NCI-H2107 (cell line): ENCODE measurements at places on chromosomes 7 and 10.

DNA sequence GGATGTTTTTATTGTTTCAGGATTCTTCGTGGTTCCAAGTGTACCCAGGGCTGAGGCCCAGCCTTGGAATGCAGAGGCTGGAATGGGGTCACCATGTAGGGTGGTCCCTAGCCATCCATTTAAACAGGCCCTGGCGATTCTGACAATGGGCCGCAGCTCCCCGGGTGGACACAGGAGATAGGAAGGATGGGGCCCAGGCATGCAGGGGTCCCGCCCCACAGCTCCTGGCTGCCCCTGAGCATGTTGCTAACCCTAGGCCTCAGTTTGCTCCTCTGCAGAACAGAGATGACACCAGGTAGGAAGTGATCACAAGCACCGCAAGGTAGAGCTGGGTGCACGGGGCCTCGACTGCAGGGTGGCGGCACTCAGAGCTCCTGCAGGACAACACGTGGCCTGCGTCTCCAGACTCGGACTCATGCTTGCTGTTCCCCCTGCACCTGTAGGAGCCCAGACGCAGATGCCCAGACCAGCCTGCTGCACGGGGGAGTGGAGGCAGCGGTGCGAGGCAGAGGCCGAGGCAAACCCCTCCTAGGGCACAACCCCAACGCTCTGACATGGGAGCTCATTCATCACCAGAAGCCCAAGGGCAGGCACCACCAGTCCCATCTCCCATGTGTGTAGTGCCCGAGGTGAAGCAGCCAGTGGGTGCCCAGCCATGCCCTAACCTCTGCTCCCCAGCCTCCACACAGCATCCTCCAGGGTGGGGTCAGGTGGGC lies 25.5 kb downstream of the VIPR2 start:
- DNase-seq = no peak

DNA sequence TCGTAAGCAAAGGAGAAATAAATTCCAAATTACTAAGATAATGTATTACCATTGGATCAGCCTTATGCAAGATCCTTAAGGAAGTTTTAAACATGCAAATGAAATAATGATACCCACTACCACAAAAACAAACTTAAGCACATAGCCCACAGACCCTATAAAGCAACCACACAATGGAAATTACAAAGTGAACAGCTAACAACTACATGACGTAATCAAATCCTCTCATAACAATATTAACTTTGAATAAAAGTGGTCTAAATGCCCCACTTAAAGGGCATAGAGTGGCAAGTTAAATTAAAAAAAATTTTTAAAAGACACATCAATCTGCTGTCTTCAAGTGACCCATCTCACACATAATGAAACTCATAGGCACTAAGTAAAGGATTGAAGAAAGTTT lies 397.3 kb upstream of the SEMA3A start:
- no peak for DNase-seq

GRCh38 chr7:31688996-31689395 lies 2.0 kb downstream of the PPP1R17 start:
- DNase-seq = no peak

DNA sequence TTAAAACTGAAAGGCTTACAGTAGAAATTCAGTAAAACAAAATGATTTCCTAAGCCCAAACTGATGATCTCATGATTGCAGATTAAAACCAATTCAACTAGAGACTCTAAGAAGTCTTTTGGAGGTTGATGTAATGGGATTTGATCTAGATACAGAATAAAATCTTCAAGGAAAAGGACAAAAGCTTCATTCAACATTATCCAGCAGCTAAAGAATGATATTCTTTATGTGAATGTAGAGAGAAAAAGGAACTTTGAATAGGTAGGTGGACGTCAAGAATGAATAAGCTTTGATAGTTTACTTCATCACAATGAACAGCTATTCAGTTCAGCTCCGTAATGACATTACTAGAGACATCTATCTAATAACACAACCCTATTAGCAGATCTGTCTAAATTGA lies 744.4 kb downstream of the PHTF2 start:
- DNase-seq = no peak

DNA sequence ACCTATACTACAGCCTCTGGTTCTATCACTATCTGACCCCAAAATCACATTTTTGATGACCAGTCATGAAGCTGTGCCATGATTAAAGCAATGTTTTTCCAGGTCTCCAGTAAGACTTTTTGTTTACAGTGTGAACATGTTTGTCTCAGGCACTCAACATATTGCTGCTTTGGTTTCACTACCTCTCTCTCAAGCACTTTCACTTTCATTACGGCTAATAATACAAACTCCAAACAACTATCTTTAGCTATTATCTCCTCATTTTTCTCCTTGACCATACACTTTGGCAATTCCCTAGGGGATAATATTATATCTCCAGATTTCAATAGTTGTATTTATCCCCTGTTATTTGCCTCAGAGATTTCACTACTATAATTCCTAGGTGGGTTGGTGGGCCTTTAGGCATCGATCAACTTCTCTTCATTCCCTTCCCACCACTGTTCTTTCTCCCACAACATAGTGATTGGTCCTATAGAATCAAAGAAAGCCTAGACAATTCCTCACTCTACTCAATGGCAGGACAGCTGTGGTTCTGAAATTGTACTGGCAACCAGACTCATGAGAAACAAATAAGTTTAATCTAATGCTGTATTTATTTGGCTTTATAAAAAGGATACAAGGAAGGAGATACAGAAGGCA lies 261.4 kb upstream of the ZWINT start:
- no peak for DNase-seq

DNA sequence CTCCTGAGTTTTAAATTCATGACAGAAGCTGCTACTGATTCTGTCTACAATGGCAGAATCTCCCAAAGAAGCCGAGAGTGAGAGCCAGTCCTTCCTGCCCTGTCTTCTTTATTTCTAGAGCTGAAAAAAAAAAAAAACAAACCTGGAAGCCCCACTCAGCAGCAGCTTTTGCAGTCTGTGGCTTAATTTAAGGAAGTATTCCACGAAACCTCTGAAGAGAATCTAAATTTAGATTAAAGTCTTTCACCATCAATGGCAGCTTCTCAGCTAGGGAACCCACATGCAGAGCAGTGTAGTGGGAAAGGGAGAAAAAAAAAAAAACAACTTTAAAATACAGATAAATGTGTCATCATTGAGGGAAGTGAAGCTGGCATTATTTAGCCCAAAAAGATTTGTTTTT lies 23.4 kb downstream of the SMURF1 start:
- DNase-seq = no peak
